ENCODE measurements at places on chromosomes 12 and 14.

GRCh38 chr12:131513606-131514005 is 197.3 kb upstream of the SFSWAP start:
- DNase-seq, result no peak

- no peak for DNase-seq
Measured at GRCh38 chr14:63692310-63693020, 35.4 kb downstream of the SGPP1 start.

GRCh38 chr12:18703321-18703720 is 34.5 kb downstream of the PLCZ1 start:
- DNase-seq, result no peak

DNA sequence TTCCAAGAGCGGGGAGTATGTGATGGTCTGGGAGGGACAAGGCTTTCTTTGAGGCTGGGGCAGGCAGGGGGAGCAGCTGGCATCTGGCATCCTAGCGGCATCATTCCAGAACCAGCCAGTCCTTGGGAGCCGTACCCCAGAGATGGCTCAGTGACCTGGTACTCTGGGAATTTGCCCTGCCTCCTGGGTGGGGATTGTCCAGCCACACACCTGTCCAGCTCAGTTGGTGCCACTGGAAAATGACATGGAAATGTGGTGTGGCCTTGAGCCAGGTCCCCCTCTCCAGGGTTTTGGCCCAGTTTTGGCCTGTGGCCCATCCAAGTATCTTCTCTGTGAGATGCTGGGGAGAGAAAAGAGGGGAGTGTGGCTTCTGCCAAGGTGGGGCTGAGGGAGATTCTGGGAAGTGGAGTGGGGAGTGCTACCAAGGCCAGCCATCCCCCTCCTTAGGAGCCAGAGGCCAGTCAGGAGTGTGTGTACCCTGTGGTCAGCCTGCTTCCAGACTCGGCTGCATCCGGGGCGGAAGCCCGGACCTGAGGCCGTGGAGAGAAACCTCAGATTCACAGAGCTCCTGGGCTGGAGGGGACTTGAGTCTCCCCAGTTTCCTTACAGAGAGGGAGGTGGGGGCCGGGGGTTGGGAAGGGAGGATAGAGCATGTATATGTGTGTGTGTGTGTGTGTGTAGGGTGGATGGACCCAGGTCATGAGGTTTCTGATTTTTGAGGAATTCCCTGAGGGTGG is 14.7 kb upstream of the KRT80 start:
- no peak for DNase-seq

- no peak for DNase-seq
Measured at GRCh38 chr12:110869026-110869425, 22.2 kb downstream of the CCDC63 start.

- DNase-seq, result no peak
Measured at GRCh38 chr12:79046021-79046420, 181.4 kb downstream of the SYT1 start.

DNA sequence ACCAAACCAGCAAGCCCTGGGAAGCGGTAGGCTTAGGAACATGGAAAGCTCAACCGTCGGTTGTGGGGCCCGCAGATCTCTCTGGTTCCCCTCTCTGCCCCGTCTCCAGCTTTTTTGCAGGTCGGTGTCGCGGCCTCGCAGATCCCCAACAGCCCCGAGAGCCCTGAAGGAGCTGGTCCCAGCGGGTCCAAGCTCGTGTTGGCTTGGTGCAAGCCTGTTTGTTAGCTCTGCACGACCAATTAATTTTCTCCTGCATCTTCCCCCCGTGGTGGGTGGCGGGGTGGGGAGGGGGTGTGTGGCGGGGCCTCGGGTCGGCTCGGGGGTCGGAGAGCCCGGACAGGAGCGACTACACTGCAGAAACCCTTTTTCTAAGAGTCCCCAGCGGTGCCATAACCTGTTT is 449 bp upstream of the SLC24A4 start:
- DNase-seq, result no peak

DNA sequence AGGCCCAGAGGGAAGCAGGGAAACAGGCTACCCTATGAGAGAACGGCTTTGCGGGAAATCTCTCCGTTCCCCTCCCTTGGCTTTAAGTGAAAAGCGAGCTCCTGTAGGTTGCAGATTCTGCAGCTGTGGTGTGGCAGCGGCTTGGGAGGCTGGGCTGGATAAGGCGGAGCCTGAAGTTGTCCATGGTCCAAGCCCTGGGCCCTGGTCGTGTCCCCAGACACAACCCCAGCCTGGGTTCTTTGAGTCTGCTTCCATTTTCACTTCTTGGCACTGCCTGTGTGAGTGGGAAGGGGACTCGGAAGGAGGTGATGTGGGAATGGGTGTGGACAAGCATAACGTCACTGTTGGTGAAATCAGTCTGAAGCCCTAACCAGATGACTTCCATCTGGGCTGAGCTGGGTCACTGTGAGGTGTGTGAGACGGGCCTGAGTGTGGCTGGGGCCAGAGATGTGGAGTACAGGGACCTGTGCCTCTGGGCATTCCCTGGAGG is 43.0 kb upstream of the CTDSP2 start:
- DNase-seq, result no peak

GRCh38 chr12:26691234-26691970 is 141.6 kb downstream of the ITPR2 start:
- peak; percentile 2 for DNase-seq

DNA sequence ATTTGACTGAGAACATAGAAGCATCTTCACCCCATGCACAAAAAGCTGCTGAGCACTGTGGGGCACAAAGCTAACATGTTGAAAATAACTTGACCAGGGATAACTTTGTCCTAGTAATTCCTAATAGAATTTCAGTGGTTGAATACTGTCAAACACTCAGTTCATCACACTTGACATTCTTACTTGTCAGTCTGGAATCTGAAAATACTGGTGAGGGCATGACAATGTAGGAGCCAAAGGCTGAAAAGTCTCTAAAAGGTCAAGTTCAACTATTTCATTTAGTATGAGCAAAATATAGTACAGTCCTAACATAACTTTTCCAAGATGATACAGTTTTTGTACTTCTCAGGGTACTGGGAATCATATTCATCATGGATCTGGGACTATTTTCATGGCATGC is 504.4 kb upstream of the LMO3 start:
- DNase-seq, result no peak

DNA sequence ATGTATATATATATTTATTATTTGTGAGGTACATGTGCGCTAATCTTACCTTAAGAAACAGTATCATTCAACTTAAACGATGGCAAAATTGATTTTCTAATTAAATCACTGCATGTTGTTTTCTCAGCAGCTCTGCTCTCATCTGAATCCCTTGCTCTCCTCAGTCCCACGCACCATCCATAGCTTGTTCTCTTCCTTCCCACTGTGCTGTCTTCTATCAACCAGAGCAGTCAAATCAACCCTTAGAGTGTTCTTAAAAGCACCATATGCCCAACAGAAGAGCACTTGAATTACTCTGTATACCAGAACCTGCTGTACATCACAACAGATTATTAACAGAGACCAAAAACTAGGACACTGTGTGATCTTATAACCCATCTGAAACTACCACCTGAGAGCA is 209.4 kb upstream of the G2E3 start:
- no peak for DNase-seq

GRCh38 chr12:79871621-79872020 is 63.3 kb downstream of the PPP1R12A start:
- DNase-seq, result no peak

DNA sequence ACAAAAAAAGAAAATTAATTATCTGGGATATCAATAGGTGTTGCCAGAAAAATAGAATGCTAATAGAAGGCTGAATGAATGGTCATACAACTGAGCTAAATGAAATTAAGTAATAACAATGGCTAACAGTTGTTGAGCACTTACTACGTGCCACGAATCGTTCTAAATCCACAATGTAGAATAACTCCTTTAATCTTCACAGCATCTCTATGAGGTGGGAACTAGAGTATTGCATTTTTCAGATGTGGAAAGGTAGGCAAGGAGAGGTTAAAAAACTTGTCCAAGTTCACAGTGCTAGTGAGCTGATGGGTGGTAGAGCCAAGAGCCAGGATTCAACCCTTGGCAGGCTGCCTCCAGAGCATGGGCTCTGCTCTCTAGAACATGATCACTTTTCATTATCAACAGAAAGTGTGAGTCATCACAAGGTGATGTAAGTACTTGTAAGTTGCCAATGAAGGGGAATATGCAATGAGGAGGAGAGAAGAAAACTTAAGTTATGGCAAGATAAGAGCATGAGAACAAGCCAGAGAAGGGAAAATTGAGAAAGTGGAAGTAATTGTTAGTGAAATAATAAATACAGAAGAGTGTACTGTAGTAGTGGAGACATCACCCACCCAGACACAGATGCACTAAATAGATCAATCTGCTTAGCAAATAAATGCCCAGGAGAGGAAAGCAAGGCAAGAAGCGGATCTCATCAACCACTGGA is 122.1 kb downstream of the PRKD1 start:
- no peak for DNase-seq

- no peak for DNase-seq
Measured at GRCh38 chr14:98725191-98725590, 546.8 kb downstream of the BCL11B start.

DNA sequence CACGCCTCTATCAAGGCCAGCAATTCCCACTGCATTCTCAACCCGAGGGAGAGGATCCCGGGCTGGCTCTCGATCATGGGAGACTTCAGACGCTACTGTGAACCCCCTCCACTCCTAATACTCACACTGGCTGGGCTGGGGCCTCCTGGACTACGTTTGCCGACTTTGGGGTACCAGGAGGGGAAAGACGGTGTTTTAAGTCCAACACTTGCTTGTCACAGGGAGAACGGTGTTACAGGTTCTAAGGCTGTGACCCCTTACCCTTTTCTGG is 463 bp downstream of the NACA start:
- peak; percentile 35 for DNase-seq

GRCh38 chr12:127726671-127727315 is 540.2 kb upstream of the TMEM132C start:
- no peak for DNase-seq

- DNase-seq, result no peak
Measured at GRCh38 chr14:106024983-106025604, 498.7 kb downstream of the TMEM121 start.

- DNase-seq, result no peak
Measured at GRCh38 chr12:44674875-44675274, 201.2 kb downstream of the NELL2 start.

- no peak for DNase-seq
Measured at GRCh38 chr14:64082837-64083236, 211.3 kb downstream of the ESR2 start.

All from hippocampal formation (tissue), 2 donors.